Foreskin keratinocyte (primary cell): ENCODE measurements at places on chromosomes 1 and 21. TPM values are rescaled to one million over a fixed set of nuclear protein-coding genes. Genes with fewer than 3 reads are reported as not detected.

DNA sequence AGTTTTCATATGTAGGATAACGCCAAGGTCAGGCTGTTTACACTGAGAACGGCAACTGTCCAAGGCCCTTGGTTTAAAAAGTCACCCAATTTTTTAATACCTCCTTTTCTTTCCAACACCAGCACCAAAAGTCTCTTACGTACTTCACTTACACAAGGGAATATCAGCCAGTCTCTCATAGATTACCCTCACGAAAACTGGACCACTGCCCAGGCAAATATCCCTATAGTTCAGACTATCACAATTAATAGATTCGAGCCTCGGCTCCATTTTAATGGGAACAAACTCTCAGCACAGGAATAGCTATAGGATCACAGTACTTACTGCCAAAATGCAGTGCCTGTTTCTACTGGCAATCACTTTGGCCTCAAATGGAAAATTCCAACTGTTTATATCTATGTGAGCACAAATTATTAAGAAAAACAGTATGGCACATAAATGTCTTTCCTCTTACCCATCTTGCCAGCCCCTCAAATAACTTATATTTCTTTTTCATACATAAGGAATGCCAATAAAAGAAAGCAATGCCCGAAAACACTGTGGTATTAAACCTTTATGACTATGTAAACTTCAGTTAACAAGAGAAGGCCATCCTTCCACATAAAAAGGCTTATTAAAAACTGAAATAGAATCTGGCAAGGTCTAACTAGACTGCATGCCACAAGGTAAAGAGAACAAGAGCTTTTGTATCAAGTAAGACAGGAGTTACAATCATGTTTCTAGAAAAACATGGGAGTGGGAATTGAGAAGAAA is 97.8 kb downstream of the SLC45A1 start:
- no peak for DNase-seq

DNA sequence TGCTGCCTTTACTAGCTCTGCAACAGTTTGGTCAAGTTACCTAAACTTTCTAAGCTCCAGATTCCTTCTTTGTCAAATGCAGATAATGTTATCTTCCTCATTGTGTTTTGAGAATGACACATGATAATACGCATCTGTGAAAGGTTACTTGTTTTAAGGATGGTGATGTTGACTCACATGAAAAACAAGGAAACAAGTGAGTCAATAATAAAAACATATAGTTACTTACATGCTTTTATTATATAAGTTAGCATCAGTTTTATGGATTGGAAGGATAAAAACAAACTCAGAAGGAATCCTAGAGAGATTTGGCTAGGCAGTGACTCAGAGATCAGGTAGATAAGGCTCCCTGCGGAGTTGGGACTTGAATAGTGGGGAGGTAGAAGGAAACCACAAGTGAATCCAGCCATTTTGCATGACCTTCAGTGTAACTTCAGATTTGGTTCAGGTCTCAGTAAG is 144.6 kb downstream of the LMO4 start:
- DNase-seq: peak; percentile 73

GRCh38 chr1:205950826-205951549 is 7.7 kb upstream of the SLC26A9 start:
- DNase-seq: no peak

GRCh38 chr1:108124622-108125311 is 75.4 kb downstream of the SLC25A24 start:
- no peak for DNase-seq

GRCh38 chr1:42957229-42957879 is 1.3 kb downstream of the SLC2A1 start:
- DNase-seq: peak; percentile 31

DNA sequence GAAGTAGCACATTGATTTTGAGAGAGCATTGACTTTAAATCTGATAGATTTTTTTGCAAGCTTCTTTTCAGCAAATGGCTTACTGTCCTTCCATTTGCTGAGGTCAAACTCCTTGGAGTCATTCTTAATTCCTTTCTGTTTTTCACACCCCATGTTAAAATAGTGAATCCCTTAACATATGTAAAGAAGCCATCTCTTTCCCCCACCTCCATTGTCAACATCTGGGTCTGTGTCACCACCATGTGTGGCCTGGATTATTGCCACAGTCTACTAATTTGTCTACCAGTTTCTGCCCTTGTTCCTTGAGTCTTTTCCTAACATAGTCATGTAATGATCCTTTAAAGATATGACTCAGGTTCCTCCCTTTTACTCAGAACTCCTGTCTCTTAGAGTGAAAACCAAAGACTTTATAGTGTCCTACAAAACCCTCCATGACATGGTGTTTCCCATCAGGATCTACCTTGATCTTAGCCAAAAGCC is 104.7 kb downstream of the ST6GALNAC3 start:
- no peak for DNase-seq

DNA sequence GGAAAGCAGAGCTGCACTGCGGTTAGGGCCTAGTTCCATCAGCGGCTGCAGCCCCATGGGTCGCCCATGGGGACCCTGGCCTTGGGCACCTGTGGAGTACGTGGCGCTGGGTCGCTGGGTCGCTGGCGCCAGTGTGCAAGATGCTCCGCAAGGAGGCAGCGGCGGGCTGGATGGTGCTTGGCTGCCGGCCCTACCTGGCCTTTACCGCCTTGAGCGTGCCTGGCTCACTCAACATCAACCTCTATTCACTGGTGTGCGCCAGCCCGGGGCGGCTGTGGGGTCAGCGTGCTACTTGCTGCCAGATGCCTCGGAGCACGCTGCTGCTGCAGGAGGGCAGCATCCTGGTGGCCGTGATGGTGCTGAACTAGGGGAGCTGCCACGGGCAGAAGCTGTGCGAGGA is 85.1 kb upstream of the RHOU start:
- no peak for DNase-seq

GRCh38 chr1:48233666-48234485 is 11.4 kb downstream of the SLC5A9 start:
- no peak for DNase-seq

GRCh38 chr1:83799594-83799993 is 199.3 kb downstream of the TTLL7 start:
- DNase-seq: no peak

- no peak for DNase-seq
These were observed 26.5 kb downstream of the SYF2 start for GRCh38 chr1:25205786-25206185.

GRCh38 chr1:225845571-225846259 is 35.8 kb downstream of the EPHX1 start:
- peak; percentile 16 for DNase-seq

GRCh38 chr1:83692524-83693381 is 306.2 kb downstream of the TTLL7 start:
- no peak for DNase-seq

DNA sequence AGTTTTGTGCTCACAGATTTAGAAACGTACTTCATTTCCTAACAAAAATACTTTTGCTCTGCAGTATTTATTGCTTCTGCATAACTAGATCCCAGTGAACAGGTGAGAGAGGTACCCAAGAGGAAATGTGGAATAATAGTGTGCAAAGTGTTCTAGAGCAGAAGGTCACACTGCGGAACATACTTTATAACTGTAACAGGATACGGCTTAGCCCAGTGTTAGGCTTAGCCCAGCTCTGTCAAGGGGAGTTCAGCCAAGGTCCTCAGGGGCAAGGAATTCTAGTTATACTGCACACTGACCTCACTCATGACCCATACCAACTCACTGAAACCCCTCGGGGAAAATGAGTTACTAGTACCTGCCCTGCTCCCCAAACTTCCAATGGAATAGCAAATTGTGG is 55.3 kb downstream of the PTPN14 start:
- DNase-seq: no peak

GRCh38 chr1:35539073-35539823 is 18.0 kb downstream of the KIAA0319L start:
- no peak for DNase-seq

GRCh38 chr1:203458078-203458477 is 17.5 kb upstream of the PRELP start:
- no peak for DNase-seq

GRCh38 chr1:39151267-39151666 is 53.2 kb upstream of the MACF1 start:
- no peak for DNase-seq

DNA sequence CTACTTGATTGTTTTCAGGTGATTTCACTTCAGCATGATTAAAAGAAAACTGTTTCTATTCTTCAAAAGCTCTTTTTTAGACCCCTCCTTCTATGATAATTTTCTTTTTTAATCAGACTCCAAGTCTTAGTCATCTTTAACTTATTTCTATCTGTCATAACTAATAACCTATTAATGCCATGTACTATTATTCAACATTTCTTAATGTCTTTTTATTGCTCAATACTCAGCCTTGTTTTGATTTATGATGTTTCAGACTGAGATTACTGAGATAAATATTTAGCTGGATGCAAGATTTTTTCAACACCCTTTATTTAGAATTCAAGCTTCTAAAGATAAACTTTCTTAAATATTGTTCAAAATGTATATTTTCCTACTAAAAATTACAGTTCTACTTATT is 53.6 kb downstream of the ATP6V1G3 start:
- no peak for DNase-seq

- peak; percentile 54 for DNase-seq
These were observed 14.3 kb downstream of the GMEB1 start for GRCh38 chr1:28682840-28683239.

DNA sequence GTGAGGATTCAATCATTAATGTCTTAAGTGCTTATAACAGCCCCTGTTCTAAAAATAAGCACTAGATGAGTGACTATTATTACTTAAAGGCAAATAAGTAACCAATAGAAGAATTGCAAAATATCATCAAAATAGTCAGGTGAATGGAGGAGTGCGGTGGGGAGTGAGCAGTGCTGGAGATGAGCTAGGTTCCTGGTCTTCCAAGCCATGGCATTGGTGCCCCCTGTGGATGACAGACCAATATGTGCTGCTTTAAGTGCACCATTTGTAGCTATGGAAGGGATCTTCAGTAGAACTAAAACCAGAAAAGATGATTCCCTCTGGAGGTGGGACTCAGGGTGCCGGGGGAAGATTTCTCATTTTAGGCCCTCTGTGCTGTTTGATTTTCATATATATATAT is 46.1 kb upstream of the SLC30A1 start:
- no peak for DNase-seq

DNA sequence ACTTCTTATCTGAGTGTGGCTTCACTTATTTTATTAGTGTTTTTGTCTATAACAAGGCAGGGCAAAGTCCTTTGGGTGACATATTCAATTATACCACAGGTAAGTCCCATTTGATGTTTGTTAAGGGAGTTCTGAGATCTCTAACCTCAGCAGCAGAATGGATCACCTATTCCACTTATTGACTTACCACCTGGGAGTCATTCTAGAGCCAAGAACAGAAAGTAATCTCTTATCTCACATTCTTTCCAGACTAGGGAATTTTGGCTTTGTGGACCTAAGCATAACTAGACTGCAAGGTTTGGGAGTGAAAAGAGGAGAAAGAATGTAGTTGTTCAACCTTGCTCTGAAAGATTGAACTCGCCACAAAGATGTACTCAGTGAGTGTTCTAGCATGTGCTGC is 13.2 kb downstream of the FNDC7 start:
- no peak for DNase-seq

GRCh38 chr1:40244138-40244744 is 3.5 kb upstream of the TMCO2 start:
- no peak for DNase-seq

GRCh38 chr1:69595486-69595885 is 27.8 kb downstream of the LRRC7 start:
- no peak for DNase-seq

DNA sequence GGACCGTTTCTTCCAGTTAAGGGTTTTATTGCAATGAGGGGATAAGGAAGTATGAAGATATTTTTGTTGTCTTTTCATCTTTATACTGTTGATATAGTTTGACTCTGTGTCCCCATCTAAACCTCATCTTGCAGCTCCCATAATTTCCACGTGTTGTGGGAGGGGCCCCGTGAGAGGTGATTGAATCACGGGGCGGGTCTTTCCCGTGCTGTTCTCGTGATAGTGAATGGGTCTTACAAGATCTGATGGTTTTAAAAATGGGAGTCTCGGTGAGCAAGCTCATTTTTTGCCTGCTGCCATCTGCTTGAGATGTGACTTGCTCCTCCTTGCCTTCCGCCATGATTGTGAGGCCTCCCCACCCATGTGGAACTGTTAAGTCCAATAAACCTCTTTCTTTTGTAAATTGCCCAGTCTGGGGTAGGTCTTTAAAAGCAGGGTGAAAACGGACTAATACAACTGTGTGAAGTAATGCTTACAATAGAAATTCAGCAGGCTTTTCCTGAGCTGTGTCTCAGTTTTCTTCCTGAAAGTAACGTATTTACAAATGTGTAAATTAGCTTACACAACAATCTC is 377.3 kb downstream of the SIPA1L2 start:
- DNase-seq: no peak

DNA sequence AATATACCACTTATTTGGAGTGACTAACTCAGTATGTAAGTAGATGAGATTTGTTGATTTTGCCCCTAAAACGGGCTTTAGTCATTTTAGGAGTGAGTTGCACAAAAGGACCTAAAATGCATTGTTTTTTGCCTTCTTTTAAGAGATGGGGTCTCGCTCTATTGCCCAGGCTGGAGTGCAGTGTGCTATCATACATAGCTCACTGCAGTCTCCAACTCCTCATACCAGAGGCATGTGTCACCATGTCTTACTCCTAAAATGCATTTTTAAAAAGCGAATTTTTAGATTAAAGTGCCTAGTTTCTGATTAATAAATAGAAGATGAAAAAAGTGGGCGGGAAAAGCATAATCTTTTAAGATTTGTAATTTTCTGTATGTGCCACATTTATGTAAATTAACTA is 11.5 kb upstream of the NEXN start:
- DNase-seq: no peak

DNA sequence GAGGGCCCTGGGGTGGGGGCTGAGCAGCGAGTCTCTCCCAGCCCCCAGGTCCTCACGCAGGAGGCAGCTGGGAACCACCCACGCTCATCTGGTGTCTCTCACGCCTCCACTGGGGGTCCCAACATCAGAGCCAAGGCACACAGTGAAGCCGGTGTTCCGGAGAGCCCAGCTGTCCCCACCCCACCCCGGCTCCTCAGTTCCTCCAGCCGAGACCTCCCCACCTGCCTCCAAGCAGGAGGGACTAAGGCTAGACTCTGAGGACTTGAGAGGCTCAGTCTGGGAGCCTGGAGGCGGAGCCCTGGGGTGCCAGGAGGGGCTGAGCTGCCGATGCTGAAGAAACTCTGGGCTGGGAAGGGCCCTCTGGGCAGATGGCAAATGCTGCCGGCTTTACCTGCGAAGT is 1.6 kb upstream of the HPCA start:
- DNase-seq: no peak

DNA sequence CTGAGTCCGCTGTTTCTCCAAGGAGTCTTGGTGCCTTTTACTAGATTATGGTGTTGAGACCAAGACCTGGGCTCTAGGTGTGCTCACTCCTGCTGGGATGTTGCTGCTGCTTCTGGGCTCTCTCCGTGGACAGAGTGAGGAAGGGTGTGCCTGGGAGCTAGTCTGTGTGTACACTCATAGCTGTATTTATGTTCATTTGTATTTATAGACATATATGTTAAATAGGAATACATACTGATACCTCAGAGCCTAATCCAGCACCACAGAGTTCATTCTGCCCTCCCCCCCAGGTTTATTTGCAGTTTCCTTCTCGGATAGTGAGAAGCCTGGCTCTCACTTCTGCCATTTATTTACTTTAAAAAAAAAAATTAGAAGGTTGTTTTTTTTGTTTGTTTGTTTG is 12.6 kb downstream of the PCNT start:
- no peak for DNase-seq

The ARHGEF16 gene
- polyA plus RNA-seq: 19.9 and 22.8 TPM in 2 replicates

The FAM110D gene
- 0.02 and 0.03 TPM in 2 replicates for polyA plus RNA-seq

The C1orf198 gene
- polyA plus RNA-seq: 5.4 TPM in 2 replicates

The C1orf167 gene
- polyA plus RNA-seq: not detected in 2 replicates

The TARBP1 gene
- 9.6 and 12.2 TPM in 2 replicates for polyA plus RNA-seq

The IGSF5 gene
- polyA plus RNA-seq: not detected in 2 replicates

The ADGRL4 gene
- polyA plus RNA-seq: not detected in 2 replicates

The SDE2 gene
- polyA plus RNA-seq: 3.9 and 4.7 TPM in 2 replicates

The AIDA gene
- polyA plus RNA-seq: 47.5 and 48.8 TPM in 2 replicates

The ACTL8 gene
- polyA plus RNA-seq: not detected in 2 replicates

The TMEM240 gene
- 0.79 TPM in 2 replicates for polyA plus RNA-seq
